ENCODE measurements at places on chromosomes 3 and 15.

- DNase-seq: peak; percentile 71
Measured at GRCh38 chr3:184354121-184354728, 7.2 kb downstream of the CLCN2 start.

DNA sequence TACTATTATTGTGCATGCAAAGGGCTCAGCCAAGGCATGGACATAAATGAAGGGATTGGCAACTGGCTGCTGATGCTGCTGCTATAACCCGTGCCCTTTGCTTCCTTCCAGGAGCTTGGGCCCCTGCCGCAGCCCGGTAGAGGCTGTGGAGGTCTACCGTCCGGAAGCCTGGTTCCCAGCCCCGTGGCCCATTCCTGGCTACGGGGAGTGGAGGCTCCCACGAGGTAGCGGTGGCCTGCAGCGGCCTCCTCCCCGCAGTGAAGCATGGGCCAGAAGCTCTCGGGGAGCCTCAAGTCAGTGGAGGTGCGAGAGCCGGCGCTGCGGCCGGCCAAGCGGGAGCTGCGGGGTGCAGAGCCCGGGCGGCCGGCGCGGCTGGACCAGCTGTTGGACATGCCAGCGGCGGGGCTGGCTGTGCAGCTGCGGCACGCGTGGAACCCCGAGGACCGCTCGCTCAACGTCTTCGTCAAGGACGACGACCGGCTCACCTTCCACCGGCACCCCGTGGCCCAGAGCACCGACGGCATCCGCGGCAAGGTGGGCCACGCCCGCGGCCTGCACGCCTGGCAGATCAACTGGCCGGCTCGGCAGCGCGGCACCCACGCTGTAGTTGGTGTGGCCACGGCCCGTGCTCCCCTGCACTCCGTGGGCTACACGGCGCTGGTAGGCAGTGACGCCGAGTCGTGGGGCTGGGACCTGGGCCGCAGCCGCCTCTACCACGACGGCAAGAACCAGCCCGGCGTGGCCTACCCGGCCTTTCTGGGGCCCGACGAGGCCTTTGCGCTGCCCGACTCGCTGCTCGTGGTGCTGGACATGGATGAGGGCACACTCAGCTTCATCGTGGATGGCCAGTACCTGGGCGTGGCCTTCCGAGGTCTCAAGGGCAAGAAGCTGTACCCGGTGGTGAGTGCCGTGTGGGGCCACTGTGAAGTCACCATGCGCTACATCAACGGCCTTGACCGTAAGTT is 15.0 kb downstream of the SPSB4 start:
- no peak for DNase-seq

- peak; percentile 0 for DNase-seq
Measured at GRCh38 chr3:190096345-190096744, 24.4 kb downstream of the P3H2 start.

DNA sequence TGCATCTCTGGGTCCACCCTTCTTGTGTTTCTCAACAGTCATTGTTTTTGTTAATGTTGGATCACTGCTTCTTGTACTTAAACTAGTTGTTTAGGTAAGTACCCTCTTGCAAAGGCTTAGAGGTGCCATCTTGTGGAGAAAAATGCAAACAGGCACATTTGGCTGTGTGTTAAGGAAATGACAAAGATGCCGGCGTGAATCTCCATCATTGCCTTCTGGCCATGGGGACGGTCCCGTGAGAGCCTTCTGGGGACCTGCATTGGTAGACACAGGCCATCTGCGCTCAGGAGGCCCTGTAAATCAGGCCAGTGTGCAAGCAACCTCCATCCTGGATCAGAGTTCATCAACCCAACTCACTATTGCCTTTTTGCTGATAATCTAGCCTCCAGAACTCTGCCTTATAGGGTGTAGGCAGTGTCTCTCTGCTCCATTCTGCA is 158.6 kb upstream of the NR2E3 start:
- DNase-seq: peak; percentile 59

- DNase-seq: no peak
Measured at GRCh38 chr3:23036728-23037127, 166.4 kb upstream of the UBE2E2 start.

GRCh38 chr3:25385807-25386460 is 42.1 kb upstream of the RARB start:
- DNase-seq: no peak

GRCh38 chr3:134287512-134287911 is 36.9 kb upstream of the RYK start:
- no peak for DNase-seq

- no peak for DNase-seq
Measured at GRCh38 chr15:71396536-71397125, 281.4 kb downstream of the THSD4 start.

DNA sequence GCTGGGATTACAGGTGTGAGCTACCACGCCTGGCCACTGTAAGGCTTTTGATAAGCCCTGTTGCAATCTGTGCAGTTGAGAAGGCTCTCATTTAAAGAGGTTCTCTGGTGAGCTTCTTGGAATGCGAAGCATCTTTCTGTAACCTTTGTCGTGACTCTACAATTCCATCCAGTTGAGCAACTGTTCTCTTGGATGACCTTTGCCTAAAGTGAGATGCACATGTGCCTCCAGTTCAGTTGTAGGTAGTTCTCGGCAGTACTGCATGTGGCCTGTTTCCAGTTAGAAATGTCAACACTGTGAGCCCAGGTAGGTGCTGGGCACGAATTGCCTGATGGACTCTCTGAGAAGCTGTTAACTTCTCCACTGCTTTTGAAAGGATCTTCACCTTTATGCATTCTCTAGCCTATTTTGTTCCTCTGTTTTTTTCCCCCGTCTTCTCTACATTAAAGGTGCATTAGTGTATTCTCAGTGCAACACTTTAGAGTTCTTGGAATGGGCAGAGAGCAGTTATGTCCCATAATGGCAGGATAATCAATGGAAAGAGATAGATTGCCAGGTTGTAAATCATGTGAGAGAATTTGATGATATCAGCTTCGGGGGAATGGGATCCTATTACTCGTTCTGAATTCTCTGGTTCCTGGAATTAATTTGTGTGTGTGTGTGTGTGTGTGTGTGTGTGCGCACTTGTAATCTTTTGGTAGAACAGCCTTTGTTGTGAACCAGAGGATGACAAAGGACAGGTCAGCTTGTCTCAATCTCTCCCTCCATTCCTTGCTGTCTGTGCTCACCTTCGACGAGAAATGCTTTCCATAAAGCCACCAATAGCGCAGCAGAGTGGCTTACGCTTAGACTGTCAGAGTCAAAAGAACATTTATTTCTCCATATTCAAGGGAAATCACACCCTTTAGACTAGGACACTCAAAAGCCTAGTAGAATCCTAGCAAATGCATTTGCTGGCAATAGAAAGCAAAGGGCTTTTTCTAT is 51.1 kb downstream of the PTPRG start:
- DNase-seq: no peak

GRCh38 chr3:95627697-95628096 is 1186.7 kb upstream of the EPHA6 start:
- no peak for DNase-seq

- DNase-seq: peak; percentile 76
Measured at GRCh38 chr15:48963524-48964113, at the start of gene SHC4. Gene SHC4, minus strand, starts transcription at chr15:48963919. Its CDS starts 904 bp downstream, at chr15:48963015.

GRCh38 chr3:80000022-80000421 is 232.2 kb upstream of the ROBO1 start:
- no peak for DNase-seq

DNA sequence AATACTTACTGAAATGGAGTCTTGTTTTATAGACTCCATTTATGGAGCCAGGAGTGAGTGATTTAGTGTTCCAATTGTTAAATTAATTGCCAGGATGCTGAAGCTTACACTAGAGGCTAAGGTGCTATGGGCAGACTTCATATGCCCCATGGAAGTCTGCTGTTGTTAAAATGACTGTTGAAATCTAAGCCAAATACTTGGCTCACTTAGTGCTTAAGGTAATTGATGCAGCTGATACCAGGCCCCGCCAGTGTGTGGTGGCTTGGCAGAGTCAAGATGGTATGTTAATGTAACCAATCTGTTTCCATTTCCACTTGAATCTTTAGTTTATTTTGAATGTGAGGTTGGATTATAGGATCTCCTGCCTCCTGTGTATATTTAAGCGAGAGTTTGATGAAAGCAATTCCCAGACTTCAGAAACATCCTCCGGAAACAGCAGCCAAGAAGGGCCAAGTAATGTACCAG is 187.1 kb downstream of the ITPR1 start:
- no peak for DNase-seq

GRCh38 chr3:68706096-68706495 is 226.3 kb downstream of the TAFA4 start:
- no peak for DNase-seq

GRCh38 chr3:3065876-3066275 is 44.3 kb downstream of the IL5RA start:
- DNase-seq: no peak

GRCh38 chr15:98727115-98728040 is 79.0 kb downstream of the IGF1R start:
- no peak for DNase-seq

DNA sequence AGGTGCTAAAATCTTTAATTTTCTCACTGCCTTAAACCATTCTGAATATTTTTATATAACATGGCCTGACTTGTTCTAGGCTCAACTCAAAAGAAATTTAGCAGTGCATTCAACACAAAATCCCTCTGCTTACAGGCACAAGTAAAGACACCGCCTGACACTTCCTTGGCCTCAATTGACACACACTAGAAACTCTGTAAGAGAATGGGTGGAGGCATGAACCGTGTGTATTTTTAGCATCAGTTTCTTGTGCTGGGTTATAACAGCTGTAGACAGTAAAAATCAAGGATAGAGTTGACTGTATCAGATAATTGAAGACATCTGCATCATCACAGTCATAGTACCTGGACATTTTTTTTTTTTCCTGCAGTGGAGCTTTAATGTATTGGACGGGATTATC is 54.3 kb downstream of the SLC9A9 start:
- DNase-seq: no peak

DNA sequence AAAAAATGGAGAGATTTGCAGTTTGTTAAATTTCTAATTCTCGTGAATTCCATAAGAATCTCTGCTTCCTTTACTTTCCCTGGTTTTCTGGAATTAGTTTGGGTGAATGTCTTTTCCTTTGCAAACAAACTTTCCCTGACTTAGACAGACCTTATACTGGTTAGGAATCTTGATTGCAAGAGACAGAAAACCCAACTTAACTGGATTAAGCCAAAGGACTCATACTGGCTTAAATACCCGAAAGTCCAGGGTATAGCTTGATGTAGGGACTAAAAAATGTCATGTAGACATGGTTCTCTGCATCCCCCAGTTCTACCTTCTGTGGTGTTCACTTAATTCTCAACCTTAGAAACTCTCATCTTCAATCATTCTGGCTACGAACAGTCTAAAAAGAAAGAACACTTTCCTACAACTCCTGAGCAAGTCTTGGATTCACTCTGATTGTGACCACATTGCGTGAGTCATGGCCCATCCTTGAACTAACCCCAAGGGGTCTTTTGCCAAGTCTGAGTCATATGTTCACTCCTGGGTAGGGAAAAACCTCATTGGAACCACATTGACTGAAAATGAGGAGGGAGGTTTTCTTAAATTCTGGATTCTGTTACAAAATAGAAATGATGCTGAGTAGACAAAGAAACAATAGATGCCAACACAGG is 136.0 kb upstream of the DAZL start:
- DNase-seq: peak; percentile 8

- no peak for DNase-seq
Measured at GRCh38 chr3:190597291-190597690, 83.4 kb downstream of the IL1RAP start.

DNA sequence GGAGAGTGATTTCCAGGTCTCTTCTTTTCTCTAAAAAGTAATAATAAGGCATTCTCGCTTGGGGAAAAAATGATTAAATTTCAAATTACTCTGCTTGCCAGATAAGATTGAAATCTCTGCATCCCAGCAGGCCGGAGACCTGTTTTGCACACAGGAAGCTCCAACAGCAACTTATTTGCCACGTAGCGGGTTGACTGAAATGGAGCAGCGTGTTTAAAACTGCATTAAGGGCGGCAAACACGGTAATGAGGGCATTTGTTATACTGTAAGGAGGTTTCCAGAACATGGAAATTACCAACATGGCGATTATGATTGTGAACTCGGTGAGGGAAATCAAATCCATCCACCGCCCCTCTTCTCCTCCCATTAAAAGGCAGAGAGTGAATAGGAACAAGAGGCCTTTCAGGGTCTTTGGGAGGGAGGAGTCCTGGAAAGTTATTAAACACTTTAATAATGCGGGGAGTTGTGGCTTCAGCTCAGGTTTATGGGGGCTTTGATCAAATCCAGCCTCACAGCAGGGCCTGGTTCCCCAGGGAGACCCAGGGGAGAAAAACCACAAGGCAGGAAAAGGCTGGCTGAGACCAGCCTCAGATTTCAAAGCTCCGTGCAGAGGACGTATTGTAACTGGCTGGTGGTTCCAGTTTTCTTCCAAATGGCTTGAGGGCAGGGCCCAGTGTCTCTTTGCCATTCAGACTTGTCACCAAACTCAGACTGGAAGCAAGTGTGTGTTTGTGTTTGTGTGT is 242.3 kb downstream of the TLE3 start:
- no peak for DNase-seq

DNA sequence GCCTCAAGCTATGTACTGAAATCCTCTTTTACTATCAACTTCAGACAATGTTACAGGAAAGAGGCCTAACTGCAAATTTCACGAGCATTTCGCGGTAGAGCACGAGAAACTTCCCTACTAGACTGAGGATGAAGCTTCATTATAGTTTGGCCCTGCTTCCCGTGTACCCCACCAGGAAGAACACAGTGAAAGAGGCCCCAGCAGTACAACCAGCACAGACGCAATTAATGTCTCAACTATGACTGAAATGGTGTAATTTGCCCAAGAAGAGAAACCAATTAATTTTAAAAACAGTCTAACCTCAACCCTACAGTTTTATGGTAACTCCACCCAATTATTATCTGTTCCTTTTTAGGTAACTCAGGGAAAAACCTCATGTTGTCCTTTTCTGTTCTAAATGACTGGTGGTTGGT is 12.1 kb downstream of the CHSY1 start:
- no peak for DNase-seq

DNA sequence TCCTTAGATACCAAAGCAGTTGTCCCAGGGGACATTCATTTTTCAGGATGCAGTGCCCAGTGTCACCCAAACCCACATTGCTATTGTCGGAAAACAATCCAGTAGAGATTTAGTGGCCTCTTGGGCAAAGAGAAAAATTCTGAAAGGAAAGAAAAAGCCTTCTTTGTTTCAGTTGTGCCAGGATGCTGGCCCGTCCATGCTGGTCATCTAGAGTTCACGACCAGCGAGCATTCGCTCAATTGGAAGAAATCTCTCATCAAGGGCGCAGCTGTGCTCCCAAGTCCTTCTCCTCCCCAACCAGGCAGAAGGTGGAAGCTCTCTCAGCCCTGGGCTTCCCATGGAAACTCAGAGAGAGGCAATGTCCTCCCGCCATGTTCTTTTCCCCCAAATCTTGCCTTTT is 123.7 kb downstream of the MTHFS start:
- no peak for DNase-seq

DNA sequence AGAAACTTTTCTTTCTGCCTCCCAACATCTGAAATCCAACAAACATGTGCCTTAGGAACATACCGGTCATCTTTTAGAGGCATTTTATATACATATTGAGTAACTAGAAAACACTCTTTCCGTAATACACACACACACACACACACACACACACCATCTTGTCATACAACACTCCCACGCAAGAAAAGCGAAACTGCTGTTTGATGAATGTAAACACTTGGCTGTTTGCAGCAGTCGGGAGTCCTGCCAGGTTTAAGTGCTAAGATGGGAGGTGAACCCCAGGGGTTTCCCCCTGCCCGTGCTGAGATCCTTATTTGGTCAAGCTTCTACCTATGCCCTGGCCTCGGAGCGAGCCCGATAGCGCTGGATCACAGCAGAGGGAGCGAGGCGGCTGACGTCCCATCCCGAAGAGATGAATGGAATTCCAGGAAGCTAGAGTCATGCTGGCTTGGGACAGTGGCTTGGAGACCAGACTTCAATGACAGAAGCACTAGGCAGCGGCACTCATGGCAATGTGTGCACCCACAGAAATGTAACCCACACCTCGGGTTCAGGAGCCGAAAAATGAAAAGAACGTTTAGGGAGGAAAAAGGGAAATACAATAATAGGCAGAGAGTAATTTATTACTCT is 1.3 kb upstream of the THBS1 start:
- no peak for DNase-seq
